ENCODE measurements at places on chromosomes 7 and 10. TPM values are rescaled to one million over a fixed set of nuclear protein-coding genes. Genes with fewer than 3 reads are reported as not detected.

The CCDC146 gene
- 5.1 TPM for total RNA-seq

- no peak for DNase-seq
These were observed 28.8 kb downstream of the TOMM7 start for GRCh38 chr7:22793593-22794462.

The CYP3A4 gene
- not detected for total RNA-seq

GRCh38 chr7:95478272-95479037 lies 7.3 kb upstream of the ASB4 start:
- DNase-seq: no peak
